Stimulated activated CD4-positive, alpha-beta T cell treated with anti-CD3 and anti-CD28 coated beads, TNF-alpha, amount 100 ng/mL, for 1 hour (primary cell): ENCODE measurements at places on chromosomes 1 and 21.

DNA sequence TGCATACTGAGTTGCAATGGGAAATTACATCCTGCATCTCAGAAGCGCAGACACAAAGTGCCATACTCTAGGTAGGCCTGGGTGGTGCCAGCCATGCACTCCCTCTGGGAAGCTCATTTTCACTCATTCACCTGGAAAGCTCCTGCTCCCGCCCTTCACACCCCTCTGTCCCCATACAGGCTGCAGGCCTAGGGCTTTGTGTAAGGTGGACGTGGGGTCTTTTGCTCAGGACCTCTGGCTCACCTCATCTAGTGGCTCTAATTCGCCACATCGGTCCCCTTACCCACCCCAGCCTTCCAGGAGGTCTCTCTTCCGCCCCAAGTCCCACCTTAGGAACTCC, 751 bp downstream of the MRPS15 start:
- no peak for DNase-seq

DNA sequence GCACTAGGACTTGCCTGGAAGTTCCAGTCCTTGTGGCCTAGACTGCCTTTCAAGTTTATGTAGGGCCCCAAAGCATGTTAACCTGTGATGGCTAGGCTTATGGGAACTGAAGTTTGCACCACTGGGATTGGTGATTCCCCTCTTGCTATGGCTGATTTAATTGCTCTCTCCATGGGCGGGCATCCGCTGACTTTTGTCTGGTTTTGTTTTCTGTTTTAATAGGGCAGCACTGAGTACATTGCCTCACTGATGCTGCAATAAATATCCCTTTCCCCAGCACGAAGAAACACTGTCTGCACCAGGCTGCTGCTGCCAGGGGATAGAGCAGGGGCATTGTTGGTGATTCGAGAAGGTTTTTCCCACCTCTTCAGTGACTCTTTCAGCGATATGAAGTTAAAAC, 73.3 kb upstream of the PDE4B start:
- no peak for DNase-seq

DNA sequence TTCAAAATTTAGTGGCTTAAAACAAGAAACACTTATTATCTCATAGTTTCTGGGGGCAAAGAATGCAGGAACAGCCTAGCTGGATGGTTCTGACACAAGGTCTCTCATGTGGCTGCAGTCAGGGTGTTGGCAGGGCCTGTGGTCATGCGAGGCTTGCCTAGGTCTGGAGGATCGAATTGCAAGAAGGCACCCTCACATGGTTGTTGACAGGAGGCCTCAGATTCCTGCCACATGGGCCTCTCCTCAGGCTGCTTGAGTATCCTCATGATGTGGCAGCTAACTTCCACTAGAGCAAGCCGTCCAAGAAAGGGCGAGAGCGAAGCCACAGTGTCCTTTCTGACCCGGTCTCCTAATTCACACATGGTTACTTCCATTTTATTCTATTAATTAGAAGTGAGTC, 6.2 kb upstream of the NRIP1 start:
- no peak for DNase-seq

DNA sequence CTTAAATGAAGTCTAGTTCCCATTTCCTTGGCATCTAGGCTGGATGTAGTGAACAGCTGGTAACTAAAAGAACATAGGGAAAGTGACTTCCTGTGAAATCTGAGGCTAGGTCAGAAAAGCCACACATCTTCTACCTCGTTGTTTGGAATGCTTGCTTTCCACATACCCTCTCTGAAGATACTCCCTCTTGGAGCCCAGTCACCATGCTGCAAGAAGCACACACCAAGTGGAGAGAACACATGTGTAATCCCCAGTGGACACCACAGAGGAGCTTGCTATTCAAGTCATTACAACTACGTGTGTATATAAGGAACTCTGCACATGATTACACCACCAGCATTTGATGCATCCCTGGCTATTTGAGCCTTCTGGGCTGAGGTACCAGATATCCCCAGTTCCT, 125.9 kb downstream of the RGS21 start:
- no peak for DNase-seq

- DNase-seq, result no peak
Measured at GRCh38 chr1:5928714-5929400, 63.4 kb downstream of the NPHP4 start.

DNA sequence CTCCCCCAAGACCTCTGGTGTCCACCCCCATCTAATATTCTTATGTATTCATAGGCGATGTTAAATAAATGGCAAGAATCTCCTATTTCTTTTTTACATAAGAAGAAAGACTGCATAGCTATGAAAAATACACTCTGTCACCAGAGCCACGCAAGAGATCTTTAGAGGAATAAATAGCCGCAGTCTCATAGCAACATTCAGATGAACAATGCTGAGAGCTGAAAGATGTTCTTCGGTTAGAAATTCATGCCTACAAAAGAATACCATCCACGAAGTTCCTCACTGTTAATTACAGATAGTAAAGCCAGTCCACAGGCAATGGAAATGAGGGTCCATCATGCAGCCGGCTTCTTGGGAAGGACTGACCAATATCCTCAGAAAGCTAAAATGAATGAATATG, 76.0 kb upstream of the SOD1 start:
- no peak for DNase-seq

DNA sequence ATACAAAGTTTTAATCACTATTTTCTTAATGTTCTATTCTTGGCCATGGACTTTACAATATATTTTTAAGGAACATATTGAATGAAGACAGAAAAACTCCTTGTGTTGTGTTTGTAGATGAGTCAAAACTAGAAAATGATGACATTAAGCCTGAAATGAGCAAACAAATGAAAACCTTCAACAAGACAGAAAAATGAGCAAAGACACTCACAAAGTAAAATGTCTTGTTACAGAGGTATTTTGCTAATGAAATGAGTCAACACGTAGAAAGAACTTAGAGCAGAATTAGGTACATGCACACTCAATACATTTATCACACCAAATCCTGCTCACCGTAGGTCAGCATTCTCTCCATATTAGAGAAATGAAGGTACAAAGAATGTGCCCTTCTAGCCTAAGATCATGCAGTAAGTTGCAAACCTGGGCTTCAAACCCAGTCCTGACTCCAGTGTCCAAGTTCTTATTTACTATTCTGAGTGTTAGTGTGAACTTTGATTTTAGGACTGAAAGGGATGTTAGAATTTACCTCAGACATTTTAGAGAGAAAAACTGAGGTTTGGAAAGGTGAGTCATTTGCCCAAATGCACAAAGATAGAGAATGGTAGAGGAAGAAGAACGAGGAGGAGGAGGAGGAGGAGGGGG, 133.9 kb upstream of the SGIP1 start:
- DNase-seq, result no peak

GRCh38 chr1:203282720-203283542, 22.4 kb upstream of the BTG2 start:
- DNase-seq, result no peak

GRCh38 chr1:200883118-200883517, 10.3 kb downstream of the GPR25 start:
- DNase-seq, result no peak

DNA sequence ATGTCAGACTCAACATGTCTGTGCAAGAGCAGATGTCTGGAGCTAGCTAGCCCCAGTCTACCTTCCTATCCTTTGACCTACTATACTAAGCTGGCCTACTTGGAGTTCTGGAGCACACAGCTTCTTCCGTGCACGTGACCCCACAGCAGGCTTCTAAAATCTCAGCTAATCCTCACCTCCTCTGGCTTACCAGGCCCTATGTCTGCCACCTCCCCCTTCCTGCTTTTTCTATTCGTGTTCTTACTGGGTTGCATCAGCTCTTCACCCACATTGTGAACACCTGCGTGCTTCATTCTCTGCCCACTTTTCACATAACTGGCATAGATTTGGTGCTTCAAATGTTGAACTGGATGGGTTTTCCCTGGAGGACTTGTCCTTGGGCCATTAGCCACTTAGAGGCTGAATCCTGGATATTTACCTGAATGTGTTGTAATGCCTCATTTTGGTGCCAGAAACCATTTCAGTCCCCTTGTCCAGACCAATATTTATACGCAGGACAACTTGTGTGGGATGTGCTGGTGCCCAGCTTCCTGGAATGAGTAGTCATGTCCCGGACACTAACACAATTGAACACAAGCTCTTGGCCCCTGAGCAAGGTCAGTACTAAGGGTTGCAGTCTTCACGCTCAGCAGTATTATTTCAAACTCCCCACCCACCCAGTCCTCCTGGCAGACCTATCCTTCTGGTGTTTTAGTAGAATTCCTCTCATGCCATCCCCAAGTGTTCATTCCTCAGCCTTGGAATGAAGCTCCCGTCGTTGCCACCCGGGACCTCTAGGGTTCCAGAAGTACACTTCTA, 24.0 kb downstream of the TENT5C start:
- DNase-seq, result no peak

- DNase-seq, result peak; percentile 37
Measured at GRCh38 chr1:21289700-21290545, at the start of gene ECE1. TSS of gene ECE1 (minus strand) at chr1:21290463. CDS start at chr1:21290414, 49 bp downstream.

DNA sequence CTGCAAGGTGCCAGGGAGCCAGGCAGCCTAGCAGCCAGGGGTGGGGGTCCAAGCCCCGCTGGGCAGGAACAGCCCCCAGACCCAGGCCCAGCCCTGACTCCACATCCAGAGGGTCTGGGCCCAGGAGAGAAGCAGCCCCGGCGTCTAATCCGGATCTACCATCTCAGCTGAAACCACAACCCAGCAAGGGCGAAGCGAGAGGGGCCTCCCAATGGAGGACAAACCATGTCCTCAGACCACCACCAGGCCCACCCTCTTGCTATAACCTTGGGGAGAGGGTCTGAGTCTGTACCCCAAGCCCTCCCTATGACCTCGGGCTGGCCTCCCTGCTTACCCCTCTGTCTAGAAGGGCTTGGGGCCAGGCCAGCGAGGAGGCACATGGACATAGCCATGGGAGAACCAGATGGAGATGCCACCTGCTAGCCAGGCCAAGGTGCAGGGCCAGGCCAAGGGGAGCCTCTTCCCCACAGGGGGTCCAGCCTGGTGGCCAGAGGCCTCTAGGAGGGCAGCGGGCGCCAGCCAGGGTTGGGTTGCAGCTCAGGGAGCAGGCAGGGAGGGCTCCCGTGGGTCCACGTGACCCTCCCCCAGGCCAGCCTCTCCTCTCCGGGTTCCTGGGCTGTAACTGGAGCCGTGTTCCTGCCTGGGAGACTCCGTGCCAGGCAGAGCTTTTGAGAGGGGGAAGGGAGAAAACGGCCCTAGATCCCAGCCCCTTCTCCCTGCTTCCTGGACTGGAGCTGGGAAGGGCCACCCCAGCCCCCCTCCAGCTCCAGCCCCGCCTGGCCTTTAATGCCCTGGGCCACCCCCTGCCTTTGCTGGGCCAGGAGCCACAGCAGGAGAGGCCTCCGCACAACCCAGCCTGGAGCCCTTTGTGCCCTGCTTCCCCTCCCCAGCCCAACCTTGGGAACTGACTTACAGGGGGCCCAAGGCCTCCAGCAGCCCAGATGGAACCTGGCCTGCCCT, 2.5 kb downstream of the WNT9A start:
- no peak for DNase-seq

DNA sequence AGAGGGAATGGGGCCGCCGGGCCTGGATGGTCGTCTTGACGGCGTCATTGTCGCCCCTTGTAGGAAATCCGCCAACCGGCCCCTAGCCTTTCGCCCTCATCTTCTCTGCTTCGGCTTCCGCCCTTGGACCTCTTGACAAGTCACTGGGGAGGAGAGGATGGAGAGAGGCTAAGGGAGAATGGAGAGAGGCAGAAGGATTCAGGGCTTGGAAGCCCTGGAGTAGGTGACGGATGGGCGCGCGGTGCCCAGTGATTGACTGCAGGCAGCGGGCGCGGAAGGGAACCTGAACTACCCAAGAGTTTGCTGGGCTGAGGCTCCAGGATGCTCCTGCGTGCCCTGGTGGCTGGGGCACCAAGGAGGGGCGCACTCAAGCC, 651 bp downstream of the PDE4B start:
- DNase-seq, result no peak

DNA sequence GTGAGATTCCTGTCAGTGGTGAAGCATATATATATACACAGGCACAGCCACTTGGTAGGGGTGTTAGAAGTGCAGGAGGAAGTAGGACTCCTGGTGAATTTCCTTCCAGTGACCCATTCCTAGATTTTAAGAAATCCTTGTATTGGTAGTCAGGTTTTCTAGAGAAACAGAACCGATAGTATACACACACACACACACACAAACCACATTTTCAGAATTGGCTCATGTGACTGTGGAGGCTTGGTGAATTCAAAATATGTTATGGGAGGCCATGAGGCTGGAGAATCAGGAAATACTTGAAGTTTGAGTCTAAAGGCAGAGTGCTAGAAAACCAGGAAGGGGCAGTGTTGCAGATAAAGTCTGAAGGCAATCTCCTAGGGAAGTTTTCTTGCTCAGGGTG, 114.2 kb downstream of the FCRL5 start:
- DNase-seq, result no peak

GRCh38 chr1:214370615-214371014, 89.7 kb downstream of the SMYD2 start:
- no peak for DNase-seq

DNA sequence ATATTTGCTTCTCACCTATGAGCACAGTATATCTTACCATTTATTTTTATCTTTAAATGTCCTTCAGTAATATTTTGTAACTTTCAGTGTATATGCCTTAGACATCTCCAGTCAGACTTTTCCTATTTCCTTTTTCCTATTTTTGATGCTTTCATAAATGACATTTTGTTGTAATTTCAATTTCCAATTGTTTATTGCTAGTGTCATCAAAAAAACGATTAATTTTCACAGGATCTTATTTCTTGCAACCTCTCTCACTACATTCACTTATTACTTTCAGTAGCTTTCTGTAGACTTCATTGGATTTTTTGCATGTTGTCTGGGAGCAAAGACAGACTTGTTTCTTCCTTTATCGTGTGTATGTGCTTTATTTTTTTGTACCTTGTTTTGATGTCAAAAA, 602.4 kb downstream of the AJAP1 start:
- no peak for DNase-seq

DNA sequence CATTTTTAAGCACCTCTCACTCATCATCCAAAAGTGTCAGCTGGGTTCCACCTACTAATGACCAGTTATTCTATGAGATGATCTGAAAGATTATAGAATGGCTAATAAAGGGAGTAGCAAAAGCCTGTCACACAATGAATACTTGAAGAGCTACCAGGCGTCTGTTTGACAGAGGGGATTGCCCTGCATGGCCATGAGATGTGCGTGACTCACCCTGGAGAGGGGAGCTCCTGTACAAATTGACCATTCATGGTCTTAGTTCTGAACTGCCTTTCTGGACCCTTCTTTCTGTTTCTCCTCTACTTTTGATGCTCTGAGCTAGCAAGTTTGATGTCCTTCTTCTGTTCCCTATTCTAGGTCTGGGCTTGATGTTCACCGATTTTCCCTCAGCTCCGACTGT, 85.2 kb upstream of the ABCD3 start:
- DNase-seq, result no peak
